NCI-H1436 (cell line): ENCODE measurements at places on chromosomes 7 and 10.
A peak's percentile ranks its signal among the peaks of the same experiment; 100 is the strongest.

DNA sequence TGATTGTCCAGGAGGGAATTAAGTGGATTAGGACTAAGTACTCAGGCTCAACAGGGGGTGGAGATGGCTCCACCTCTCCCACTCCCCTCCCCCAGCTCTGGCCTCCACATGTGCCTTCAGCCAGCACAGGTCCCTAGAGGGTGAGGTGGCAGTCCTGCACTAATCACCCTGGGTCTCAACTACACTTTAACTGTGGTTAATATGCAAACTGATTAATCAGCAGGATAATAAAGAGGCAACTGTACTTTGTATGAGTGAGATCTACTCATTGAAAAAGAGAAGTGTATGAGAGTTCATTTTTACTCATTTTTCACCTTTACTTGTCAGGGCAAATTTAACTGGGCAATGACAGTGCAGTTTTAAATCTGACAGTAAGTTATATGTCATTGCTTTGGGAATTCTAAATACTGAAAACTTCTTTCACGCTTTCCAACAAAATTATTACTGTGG, 223.8 kb upstream of the CCDC6 start:
- no peak for DNase-seq

DNA sequence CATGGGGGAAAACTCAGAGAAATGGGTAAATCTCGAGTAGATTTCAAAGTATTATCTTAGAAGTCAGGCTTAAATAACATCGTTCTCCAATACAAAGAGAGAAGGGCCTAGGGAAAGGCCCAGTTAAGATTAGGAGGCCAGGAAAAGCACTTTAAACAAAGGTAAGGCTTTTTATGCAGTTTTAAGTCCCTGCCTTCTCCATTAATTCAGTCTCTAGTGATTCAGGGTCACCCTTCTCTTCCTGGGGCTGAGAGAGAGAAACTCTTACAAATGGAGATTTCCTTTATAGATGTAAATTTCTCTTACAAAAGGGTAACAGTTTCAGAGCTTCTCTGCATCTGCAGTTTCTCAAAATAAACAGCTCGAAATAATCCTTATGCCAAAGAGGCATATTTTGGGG, 179.3 kb downstream of the HECW1 start:
- no peak for DNase-seq

- no peak for DNase-seq
Measured at GRCh38 chr7:107210400-107210799, 41.6 kb downstream of the HBP1 start.

GRCh38 chr7:35799846-35800717, 775 bp upstream of the SEPTIN7 start:
- peak; percentile 89 for DNase-seq

GRCh38 chr10:101261702-101262101, 32.4 kb upstream of the LBX1 start:
- DNase-seq: no peak

- DNase-seq: no peak
Measured at GRCh38 chr10:101176577-101176976, 45.5 kb downstream of the TLX1 start.

- DNase-seq: no peak
Measured at GRCh38 chr10:86968994-86969355, 693 bp downstream of the ADIRF start.

DNA sequence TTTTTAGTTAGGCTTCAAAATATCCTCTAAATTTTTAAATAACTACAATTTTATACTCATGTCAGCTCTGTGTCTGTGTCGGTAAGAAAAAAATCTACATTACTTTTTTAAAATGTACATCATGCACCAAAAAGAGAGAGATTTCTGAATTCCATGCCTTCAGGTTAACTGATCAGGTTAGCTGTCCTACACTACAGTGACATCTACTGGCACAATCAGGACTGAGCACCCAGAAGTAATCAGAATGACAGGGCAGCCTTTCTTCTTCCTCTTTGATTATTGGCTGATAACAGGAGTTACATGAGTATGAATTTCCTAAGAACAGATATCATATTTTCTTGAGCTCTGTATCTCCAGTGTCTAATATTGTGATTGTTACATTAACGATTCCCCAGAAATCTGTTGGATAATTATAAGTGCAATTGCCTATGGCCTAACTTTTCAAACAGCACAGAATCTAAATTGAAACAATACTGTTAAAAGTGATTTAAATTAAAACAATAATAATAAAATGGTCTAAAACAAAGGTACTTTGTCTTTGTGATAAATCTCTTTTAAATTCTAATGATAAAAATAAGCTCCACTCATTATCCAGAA, 41.8 kb upstream of the HYCC1 start:
- DNase-seq: peak; percentile 64

DNA sequence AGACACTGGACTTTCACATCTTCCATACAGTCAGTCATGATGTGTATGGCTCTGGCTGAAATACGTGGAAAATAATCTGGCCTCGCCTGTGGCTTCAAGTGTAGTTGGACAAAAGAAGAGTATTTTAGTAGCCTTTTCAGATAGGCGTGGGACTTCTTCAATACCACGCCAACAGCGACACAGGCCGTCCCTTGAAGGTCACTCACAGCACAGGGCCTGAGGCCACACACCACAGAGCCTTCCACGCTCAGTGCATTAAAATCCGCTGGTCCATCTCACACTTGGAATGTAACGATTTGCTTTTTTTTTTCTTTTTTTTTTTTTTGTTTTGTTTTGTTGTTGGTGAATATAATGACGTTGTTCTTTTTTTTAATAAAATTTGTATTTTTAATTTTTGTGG, 51.8 kb upstream of the SUN1 start:
- DNase-seq: no peak

- no peak for DNase-seq
Measured at GRCh38 chr10:19845503-19846368, 29.5 kb downstream of the PLXDC2 start.

DNA sequence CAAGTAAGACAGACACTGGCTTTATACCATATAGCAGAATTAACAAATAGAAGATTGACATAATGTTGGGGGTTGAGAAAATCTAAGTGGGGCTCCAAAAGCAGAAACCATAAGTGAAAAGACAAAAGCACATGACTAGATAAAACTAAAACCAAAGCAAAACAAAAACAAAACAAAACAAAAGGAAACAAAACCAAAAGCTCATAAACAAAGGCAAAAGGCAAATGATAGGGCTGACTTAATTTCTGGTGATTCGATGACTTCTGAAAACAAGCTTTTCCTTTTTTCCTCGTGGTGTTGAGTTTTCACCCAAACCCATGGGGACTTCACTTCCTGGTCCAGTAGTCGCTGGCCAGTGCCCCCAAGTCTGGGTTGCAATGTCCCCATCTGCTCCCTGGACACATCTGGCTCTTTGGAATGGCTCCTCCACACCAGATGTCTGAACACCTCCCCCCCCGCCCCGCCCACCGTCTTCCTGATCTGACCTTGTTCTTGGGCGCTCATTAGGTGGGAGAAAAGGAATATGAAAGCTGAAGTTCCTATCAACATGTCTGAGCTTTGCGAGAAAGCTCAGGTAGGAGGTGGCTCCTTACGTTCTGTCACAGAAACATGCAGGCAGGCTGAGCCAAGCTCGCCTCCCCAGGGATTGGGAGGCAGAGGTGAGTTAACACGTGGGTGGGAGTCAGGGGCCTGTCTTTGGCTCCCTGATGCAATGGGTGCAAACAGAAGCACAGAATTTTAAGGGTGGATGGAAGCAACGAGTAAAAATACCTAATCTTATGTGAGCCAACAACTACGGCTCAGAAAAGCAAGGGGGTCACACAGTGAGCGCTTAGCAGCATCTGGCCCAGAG, 121.0 kb downstream of the NEURL1 start:
- DNase-seq: no peak

GRCh38 chr7:98930464-98930863, 52.1 kb downstream of the TRRAP start:
- DNase-seq: no peak

- DNase-seq: no peak
Measured at GRCh38 chr10:43138757-43139241, 554 bp downstream of the CSGALNACT2 start.

GRCh38 chr10:15229268-15229667, 60.8 kb upstream of the NMT2 start:
- no peak for DNase-seq

DNA sequence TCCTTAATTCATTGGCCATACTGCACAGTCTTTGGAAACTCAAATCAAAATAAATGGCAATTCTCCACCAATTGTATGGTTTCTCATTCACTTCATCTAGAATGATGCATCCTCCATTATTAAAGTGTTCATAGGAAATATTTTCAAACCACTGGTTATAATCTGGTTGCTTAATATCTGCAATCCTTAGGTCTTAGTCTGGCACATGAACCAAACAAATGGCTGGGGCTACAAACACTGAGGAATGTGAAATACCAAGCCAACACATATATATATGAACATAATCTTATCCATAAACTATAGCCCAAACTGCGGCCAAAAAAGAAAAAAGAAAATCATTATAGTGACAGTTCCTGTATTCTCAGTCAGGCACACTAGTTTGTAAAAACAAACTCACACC, 5.7 kb upstream of the MSS51 start:
- DNase-seq: no peak

- DNase-seq: no peak
Measured at GRCh38 chr10:42680267-42680666, 41.9 kb upstream of the ZNF33B start.

- no peak for DNase-seq
Measured at GRCh38 chr10:154348-154747, 19.1 kb downstream of the ZMYND11 start.

- no peak for DNase-seq
Measured at GRCh38 chr10:128062881-128063563, 63.2 kb downstream of the MKI67 start.

DNA sequence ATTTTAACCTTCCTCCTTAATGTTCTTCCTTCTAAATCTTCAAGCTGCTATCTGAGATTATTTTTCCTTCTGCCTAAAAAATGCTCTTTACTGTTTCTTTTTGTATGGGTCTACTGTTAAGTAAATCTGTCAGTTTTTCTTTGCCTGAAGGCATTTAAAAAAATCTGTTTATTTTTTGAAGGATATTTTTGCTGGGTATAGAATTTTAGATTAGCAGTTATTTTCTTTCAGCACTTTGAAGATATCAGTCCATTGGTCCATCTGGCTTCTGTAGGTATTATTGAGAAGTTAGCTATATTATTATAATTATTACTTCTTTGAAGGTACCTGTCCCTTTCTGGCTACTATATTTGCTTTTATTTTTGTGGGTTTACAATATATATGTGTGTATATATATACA, 171.4 kb downstream of the BBS9 start:
- DNase-seq: no peak

DNA sequence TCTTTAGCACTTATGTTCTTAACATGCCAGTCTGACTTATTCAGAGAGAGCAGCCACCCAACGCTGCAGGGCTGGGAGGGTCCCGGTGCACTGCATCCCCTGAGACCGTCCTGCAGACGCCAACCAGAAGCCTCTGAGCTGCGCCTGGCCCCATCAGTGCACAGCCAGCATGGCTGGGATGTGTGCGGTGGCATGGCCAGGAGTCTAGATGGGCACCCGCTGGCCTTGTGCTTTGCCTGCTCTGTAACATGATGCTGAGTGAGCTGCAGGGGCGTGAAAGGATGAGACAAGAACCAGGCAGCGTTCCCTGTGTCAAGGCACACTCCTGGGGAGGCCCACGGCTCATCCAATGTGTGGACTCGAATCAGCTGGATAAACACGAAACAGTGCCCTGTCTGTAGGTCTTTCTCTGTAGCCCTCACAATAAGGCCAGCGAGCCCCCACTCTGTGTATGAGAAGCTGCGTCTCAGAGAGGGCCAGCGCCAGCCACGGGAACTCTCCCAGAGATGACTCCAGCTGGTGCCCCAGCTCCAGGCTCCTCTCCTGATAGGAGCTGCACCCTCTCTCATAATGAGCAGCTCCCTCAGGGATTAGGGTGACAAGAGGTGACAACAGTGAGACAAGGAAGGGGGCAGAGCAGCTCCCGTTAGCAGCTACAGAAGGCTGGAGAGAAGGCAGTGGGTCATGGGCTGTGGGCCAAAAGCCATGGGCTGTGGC, 96.8 kb downstream of the TNS3 start:
- no peak for DNase-seq

DNA sequence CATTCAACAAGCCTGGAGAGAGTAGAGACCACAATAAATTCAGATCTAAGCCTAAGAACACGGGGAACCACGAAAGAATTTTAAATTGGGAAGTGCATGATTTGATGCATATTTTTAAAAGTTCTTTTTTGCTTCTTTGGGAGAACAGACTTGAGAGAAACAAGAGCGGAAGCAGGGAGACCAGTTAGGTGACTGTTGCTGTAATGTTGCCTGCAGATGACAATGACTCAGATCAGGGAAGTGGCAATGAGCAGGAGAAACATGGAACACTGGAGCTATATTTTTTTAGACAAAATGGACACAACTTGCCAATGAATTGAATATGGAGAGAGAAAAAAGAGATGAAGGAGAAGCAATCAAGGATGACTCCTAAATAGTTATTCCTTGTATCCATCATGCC, 125.1 kb downstream of the RAPGEF5 start:
- no peak for DNase-seq

- no peak for DNase-seq
Measured at GRCh38 chr7:128838981-128839731, 8.9 kb downstream of the FLNC start.

DNA sequence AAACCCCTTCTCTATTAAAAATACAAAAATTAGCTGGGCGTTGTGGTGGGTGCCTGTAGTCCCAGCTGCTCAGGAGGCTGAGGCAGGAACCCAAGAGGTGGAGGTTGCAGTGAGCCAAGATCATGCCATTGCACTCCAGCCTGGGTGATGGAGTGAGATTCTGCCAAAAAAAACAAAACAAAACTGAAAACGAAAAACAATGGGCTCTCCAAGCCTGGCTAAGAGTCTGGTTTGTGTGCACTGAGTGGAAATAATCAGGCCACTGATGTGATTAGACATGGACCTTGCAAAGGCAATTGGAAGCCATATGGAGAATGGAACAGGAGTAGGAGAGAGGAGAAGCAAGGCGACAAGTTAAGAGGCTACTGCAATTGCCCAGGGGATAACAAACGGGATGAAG, 60.1 kb upstream of the GSDME start:
- DNase-seq: no peak
